ENCODE measurements at places on chromosomes 5 and 9.

DNA sequence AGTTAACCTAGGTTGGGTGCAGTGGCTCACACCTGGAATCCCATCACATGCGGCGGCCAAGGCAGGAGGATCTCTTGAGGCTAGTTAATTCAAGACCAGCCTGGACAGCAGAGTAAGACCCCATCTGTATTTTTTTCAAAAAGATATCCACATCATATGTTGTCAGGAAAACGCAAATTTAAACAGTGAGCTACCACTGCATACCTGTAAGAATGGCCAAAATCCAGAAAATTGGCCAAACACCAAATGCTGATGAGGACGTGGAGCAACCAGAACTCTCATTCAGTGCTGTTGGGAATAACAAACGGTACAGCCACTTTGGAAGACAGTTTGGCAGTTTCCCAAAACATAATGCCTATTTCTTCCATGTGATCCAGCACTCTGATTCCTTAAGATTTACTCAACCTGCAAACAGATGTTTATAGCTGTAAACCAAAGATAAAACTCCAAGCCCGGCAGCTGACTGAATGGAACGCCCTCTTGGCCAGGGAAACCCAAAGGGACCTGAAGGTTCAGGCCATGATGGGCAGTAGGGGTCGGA lies 12.4 kb downstream of the CEL start:
- DNase-seq: no peak

DNA sequence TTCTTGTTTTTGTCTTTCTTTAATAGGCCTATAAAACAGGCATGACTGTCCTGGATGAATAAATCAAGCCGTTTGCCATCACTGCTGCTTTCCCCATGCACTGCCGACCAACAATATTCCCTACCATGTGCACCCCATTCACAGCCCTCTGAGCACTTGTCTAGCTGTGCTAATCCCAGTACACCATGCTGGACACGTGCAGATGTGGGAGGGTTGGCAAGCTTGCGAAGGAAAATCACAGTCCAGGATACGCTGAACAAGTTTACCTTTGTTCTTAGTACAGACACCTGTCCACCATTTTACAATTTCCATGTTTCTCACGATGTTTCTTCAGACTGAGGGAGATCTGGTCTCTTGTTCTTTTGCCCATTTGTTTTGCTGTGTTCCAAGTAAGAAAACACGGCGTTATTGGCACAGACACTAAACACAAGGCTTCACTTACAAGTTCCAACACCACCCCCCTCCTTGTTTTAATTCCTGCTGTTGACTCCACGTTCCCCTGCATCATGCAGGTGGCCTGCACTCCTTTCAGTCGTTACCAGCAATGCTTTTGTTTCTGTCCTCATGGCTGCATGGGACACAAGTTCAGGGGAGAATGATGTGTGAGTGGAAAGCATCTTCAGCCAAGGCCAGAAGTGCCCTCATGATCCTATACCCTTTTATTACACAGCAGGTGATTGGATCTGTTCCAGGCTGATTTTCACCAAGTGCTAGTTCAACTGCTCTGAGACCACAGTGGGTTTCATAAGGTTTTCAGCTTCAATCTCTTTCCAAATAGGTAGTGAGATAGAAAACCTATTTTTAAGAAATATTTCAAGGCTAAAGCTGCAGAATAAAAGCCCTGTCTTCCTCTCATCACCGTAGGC lies 608.9 kb downstream of the IRX1 start:
- DNase-seq: no peak

DNA sequence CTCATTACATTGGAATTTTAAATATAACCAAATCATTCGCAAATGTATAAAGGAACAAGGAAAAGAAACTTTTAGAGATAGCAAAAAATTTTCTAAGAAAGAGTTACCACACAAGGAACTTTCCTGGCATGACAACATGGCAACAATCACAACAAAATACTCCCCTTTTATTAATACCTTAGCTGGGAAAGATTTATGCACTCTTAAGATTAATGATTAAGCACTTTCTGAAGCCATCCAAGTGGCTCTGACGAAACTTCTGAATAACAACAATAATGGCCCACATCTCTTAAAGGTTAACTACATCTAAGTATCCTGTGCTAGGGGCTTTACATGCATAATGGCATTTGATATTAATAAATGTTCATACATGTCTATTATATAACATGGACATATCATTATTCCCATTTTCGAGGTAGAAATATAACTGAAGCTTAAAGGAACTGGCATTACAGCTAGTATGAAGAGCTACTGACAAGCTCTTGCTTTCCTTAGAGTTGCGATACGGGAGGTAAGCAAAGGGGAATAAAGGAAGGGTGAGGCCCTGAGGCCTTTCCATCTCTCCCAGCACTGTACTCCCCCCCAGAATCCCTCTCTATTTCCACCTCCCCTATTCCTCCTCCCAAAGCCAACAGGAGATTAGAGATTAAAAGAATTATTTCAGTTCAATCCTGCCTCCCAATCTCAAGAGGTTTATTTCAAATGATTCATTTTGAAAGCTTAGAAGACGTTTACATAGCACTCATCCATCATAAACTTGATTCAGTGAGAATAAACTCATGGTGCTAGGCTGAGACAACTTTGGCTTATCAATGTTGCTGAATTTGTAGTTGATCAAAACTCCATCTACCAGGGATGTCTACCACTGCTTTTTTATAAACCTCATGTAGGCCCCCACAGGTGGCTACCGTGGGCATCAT lies 9.6 kb downstream of the MTMR12 start:
- no peak for DNase-seq

DNA sequence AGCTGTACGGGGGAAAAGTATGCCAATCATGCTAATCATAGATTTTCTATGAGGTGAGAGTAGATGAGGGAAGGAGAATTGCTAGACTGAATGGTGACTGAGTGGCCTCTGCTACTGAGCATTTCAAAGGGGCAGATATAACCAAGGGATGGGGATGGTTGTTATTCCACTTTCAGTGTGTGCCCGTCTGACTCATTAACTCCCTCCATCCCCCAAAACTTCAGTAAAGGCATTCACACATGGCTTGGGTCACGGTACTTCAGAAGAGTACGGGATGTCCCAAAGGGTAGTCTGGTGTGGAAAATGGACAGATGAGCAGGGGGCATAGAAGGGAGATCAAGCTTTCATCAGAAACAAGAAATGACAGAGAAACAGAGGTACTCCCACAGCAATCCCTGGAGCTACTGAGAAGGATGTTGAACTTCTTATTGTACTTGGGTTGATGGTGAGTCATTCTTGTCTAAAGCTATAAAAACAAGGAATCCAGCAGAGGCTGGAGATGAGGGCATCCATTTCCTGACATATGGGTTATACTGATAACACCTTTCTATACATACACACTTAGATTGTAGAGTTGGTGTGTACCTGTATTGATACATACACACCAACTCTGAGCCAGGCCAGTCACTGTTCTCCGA lies 8.9 kb upstream of the TLE4 start:
- DNase-seq: no peak

DNA sequence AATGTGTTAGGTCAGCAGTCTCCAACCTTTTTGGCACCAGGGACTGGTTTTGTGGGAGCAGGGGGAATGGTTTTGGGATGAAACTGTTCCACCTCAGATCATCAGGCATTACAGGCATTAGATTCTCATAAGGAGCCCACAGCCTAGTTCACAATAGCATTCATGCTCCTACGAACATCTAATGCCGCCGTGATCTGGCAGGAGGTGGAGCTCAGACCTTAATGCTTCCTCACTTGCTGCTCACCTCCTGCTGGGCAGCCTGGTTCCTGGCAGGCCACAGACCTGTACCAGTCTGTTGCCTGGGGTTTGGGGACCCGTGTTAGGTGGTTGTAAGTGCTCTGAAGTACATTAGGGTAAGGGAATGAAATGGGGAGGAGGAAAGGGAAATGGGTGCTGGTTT lies 9.7 kb upstream of the CTNNA1 start:
- DNase-seq: no peak

DNA sequence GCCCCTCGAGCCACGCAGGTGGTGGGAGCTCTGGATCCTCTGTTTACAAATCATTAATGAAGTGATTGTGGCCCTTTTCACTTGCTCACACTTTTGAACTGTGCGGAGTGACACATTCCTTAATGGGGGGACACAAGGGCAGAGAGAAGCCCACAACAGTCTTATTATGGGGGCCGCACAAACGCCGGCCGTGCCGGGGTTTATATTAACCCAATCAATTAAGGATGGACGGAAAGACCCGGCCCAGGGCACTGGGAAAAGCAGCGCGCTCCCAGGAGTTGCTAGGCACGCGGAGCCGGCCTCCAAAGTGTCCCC lies 634.8 kb downstream of the IRX1 start:
- no peak for DNase-seq

DNA sequence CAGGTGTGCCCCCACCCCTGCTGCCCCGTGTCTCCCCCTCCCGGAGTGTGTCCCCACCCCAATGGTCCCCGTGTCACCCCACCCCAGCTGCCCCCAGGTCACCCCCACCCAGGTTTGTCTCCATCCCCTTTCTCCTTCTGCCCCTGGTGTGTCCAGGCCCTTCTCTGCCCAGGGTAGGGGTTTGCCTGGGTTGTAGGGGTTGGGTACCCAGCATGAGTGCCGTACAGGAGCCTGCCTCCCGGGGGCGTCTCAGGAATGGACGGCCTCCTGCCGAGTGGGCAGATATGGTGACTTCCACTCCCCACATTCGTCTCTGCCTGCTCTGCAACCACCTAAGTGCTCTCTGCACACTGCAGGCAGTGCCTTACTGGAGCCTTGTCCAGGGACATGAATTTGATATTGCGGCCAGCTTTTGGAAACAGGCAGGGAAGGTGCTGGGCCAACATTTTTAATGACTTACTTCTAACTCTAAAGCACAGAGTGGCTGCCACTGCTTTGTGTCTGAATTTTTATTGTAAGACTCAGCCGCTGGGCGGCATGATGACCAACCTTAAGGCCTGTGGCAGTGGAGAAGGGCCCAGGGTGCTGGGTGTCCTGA lies 6.7 kb downstream of the LRRC14B start:
- DNase-seq: no peak

DNA sequence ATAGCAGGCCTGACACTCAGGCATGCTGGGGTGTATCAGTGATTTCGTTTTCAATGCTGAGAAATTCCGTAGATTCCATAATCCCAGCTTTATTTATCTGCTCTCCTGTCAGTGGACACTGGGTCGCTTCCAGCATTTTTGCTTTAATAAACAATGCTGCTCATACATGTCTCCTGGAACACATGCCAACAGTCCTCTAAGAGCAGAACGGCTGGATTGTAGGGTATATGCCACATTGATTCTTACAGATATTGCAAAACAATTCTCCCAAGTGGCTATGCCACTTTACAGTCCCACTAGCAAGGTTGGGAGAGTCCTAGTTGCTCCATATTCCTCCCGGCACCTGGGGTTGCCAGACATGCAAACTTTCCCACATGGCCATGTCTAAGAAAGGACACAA lies 81.9 kb downstream of the RAPGEF1 start:
- no peak for DNase-seq

Data from activated naive CD4-positive, alpha-beta T cell treated with anti-CD3 and anti-CD28 coated beads, Interleukin-2, amount 50 U/mL, for 72 hours (primary cell).